ENCODE measurements at places on chromosomes 3 and 15.

- DNase-seq, result no peak
These were observed 356.7 kb upstream of the UMPS start for GRCh38 chr3:124373524-124373923.

DNA sequence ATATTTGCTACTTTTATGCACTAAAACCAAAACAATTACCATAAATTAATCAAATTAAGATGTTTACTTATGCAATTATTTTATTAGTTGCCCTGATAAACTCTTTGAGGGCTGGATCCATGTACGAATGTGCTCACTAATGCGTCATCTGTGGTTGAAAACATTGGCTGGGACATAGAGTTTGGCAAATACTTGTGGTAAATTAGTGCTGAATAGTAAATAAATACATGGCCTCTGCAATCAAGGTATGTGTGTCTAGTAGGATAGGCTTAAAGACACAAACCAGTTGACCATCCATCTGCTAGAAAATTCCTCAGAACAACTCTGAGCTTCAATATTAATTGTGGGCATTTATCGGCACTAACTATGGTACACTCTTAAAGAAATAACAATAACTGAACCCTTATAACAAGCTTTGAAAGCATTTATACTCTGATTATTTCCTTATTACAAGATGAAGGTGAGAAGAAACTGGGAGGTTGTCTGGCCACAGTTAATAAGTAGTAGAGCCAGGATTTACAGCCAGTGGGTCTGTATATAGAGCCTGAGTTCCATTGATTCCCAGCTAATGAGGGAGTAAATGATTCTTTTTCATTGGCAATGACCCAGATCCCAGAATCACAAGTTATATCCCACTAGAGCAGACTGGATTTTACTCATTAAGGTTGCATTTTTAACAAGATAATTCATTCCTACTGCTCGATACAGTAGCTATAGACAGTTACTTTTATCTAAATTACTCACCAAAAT is 169.5 kb upstream of the CNTN6 start:
- DNase-seq, result no peak

- no peak for DNase-seq
These were observed 45.3 kb upstream of the SEC22A start for GRCh38 chr3:123156276-123156995.

- DNase-seq, result no peak
These were observed 694.8 kb upstream of the NR2F2 start for GRCh38 chr15:95635666-95636065.

- DNase-seq, result no peak
These were observed 185.8 kb upstream of the ROBO1 start for GRCh38 chr3:79953591-79954101.

DNA sequence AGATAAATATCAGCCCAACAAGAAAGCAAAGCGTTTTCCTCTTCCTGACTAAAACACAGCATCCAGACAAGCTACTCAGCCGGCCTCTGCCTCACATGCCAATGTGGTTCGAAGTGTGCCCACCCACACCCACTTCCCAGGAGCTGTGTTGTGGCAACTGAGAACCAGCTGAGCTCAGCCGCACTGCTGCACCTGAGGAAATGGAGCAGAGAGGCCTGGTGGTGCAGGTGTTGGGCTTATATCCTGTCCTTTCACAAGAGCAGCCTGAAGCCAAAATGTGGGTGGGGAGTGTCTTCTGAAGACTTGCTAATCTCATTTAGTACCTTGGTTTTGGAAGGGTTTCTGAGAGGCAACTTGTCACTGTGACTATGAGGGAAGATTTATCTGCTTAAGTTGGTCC is 23.0 kb upstream of the RETNLB start:
- DNase-seq, result no peak

DNA sequence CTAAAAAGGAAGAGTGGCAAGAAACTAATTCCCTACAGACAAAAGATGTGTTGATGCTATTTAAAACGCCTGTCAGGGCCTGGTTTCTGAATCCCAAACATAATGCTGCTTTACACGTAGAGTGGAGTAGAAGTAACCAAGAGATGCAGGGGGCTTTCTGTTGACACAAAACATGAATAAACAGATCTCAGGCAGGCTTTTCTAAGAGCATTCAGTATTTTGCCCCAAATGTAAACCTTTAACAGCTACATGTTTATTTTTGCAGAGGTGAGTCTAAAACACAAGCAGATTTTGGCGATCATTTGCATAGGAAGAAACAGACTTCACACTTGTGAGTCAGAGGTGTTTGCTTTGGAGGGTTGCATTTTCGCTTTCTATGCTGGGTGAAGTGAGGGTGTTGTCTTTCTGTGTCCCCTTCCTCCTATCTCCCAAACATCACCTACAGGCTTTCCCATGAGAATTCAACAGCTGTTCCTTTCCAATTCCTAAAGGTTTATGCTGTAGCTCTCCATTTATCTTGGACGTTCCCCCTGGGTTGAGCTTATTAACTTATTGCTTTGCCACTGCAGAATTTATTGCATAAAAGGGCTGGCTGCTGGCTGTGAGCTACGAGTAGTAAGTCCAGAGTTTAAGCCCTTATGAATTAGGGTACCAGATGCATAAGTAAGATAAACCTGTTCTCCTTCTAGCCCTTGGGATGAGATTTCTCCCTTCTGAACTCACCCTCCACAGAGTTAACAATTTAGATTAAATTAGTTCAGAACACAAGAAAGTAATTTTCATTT is 156.7 kb downstream of the DIPK2A start:
- no peak for DNase-seq

- DNase-seq, result no peak
These were observed 43.4 kb upstream of the APEH start for GRCh38 chr3:49630784-49631183.

DNA sequence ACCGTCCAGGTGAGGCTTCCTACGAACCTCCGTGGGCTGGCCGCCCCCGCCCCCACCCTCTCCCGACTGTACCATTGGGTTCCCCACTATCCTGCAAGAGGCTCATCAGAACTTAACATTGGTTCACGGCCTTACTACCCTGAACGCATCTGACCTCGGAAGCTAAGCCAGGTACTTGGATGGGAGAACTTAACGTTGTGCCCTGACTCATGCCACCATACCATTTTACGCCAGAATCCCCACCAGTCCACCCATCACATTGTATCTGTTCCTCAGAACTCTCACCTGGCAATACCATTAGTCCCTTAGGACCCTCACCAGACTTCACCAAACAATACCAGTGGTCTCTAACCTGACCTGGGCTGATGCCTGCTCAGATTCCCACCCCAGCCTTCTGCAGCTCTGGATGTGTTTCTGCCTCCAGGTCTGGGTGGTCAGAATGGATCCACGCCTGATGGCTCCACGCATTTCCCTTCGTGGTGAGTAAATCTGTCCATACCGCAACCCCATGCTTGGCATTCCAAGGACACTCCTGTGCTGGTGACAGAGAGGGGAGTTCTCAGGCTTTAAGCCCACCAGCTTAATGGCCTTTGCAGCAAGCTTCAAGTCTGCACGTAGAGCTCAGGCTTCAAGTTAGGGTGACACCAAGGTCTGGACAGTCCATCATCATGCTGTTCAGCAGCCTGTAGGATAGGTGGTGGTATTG is 562 bp downstream of the TCTA start:
- no peak for DNase-seq

GRCh38 chr15:59567324-59567723 is 44.3 kb upstream of the GCNT3 start:
- no peak for DNase-seq

- DNase-seq, result no peak
These were observed 469.6 kb downstream of the SI start for GRCh38 chr3:164608554-164609276.

DNA sequence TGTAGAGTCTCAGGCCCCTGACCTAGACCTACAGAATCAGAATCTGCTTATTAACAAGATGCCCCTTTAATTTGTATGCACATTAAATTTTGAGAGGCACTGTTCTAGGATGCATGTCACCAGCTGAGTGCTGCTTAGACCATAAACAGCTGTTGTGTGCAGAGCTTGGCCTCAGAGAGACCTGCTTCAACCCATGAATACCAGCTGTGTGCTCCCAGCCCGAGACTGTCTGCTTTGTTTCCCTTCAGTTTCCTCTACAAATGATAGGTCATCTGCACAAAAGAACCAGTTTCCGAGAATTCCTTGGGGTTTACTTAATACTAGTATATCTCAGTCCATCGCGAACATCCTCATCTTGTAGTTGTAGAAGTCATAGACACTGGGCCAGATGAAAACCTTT is 158.5 kb upstream of the PFN2 start:
- no peak for DNase-seq

DNA sequence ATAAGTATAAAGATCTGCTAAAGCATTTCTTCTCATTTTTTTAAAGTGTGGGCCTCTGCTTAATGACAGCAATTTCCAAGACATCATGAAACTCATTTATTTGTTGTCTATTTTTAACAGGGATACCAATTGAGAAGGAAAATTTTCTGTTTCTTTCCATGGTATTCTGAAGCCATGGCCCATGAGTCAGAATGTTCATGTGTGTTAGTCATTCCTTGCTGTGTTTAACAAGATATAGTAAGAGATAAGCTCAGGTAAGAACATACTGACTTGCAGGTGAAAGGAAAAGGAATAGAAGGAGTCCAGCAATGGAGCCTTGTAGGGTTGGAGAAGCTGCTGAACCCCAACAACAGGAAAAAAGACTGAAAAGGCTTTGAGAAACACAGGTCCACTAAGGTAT is 17.0 kb upstream of the ARID3B start:
- DNase-seq, result no peak

DNA sequence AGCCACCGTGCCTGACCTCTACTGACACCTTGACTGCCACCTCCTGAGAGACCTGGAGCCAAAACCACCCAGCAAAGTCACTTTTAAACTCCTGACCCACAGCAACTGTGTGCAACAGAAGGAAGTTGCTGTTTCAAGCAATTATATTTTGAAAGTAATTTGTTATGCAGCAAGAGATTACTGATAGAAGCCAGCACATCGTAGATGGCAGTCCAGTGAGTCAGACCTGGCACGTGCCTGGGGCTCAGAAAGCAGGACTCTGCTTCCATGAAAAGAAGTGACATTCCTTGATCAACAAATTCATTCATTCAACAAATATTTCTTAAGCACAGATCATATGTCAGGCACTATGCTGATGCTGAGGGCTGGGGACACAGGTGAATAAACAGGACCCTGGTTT is 5.7 kb upstream of the CSPG4 start:
- no peak for DNase-seq

- DNase-seq, result no peak
These were observed 27.7 kb downstream of the ITGA11 start for GRCh38 chr15:68404056-68404798.

DNA sequence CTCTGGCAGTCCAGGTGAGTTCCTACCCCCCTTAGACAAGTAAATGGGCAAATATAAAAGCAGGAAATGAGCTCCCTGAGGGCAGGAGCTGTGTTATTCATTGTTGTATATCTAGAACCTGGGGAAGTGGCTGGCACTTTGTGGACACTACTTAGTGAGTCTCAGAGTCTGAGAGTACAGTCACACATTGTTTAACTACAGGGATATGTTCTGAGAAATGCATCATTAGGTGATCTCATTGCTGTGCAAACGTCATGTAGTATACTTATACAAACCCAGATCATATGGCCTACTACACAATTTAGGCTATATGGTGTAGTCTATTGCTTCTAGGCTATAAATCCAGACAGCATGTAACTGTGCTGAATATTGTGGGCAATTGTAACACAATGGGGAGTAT is 52.4 kb downstream of the DRD3 start:
- DNase-seq, result no peak

GRCh38 chr3:55369141-55369847 is 117.8 kb downstream of the WNT5A start:
- no peak for DNase-seq

- no peak for DNase-seq
These were observed 117.0 kb upstream of the CCDC54 start for GRCh38 chr3:107260207-107260606.

GRCh38 chr15:25705433-25706115 is 157.6 kb downstream of the ATP10A start:
- DNase-seq, result no peak

DNA sequence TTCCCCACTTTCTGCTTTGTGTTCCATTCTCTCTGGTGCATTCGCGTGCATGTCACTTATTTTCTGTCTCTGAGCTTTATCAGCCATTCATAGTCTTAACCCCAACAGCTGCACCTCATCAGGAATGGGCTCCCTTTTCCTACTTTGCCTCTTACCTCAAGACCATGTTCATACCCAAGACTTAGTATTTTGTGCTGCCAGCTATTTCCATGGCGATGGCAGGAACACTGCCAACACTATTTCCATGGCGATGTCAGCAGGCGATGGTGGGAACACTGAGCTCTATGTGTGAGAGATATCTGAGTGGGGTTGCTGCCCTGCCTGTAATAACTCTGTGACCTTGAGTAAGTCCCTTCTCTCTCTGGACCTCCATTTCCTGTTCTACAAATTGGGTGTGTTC is 5.5 kb downstream of the ZNF35 start:
- no peak for DNase-seq

DNA sequence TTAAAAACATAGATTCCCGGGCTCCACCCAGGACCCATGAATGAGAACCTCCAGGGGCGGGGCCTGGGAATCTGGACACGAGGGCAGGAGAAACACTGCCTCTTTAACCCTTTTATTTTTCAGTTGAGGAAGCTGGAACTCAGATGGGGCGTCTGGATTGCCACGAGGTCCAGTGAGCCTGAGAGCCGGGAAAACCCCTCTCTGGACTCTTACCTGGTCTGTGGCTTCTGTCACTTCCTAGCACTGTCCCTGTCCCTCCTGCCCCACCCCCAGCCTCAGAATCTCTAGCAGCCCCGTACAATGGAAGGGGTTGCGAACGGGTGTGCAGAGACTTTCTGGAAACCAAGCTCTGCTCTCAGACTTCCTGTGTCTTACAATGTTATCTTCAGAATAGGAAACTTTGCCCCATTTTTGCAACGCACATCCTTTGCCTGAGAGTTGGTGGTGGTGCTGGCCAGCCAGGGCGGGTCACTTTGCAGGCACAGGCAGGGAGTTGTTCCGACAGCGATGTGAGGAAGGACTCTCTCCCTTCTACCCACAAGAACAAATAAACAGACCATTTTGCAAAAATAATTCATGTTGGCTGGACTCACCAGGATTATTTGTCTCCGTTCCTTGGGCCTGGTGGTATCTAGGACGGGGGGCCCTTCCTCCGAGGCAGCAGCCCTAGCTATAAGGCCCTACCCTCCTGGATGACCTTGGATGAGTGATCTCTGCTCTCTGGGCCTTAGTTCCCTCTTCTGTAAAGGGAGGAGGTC is 59.1 kb downstream of the SMAD6 start:
- DNase-seq, result no peak
